CD4-positive, alpha-beta T cell treated with Interleukin-10 for 1 hour (primary cell): ENCODE measurements at places on chromosomes 7 and 10.

DNA sequence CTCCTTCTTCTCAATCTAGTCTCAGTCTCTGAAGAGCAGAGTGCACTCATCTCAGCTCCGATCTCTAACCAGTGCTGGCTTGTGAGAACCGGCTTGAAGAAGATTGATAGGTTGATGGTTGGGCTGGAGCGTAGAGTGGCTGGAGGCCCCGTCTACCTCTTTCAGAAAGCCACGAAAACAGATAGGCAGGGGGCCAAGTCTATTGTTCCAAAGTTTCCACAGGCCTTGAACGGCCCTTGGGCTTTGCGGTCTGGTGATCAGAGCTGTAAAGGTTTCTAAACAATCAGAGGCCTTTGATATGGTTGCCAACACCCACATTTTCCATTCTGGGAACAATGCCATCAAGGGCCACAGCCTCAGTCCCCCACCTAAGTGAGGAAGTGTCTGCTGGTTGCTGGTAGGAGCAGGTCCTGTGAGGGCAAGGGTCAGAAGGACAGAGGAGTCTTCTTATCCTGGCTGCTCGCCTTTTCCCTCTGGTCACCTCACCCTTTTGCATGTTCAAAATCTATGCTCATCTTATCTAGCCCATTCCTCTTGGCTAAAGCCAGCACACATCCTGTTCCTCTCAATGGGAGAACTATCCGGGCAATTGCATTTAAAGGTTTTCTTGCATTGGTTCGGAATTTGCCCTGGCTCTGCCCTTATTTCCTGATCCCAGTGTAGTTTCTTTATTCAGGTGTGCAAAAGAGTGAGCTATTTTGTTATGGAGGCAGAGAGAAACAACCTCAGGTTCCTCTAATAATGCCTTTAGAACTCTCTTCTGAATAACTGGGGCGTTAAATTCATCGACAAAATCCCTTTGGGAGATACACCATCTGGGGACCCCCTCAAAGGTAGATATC is 70.3 kb upstream of the KMT2E start:
- peak; percentile 82 for DNase-seq

DNA sequence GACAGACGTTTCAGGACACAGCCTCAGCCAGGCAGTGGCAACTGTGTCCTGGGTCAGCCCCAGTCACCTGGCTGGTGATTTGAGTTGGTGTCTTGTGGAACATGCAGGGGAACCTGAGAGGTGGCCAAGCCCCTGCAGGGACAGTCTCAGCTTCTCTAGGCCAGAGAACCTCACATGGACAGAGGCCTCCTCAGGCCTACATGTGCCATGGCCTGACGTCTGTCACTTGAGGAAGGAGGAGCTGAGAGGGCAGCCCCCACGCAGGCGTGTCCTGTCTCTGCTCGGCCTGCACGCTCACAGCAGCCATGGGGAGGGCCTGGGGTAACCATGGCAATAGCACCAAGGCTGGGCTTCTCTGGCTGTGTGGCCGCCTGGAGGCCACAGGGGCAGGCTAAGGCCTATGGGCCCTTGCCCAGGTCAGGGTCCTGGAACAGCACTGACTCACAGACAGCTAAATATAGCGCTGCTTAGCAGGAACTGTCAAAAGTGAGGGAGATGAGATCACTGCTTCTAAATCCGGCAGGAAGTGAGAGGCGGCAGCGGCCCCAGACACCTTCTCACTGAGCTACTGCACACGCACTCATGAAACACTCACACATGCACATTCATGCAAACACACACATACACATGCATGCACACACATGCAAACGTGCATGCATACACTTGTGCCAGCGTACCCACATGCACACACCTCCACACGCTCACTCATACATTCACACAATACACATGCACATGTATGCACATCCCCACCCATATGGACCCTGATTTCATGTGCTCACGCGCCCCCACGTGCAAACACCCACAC is 57.0 kb downstream of the YKT6 start:
- peak; percentile 70 for DNase-seq

GRCh38 chr7:157975401-157976372 is 611.9 kb downstream of the PTPRN2 start:
- DNase-seq: no peak

DNA sequence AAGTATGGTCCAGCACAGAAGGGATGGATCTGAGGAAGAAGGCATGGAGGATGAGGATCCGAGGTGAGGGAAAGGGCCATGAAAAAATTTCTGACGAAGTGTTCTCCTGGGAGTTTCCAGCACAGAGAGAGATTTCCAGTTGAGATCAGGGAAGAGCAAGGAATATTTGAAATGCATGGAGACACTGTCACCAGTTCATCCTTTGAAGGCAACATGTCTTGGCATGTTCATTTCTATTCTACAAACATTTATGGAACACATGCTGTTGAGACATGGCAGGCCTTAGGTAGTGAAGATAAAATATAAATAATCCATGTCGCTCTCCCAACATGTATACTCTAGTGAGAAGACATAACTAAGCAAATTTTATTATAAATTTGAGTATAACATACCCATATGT is 234.0 kb upstream of the TCF7L2 start:
- DNase-seq: no peak
